ENCODE measurements at places on chromosomes 5 and 9.

DNA sequence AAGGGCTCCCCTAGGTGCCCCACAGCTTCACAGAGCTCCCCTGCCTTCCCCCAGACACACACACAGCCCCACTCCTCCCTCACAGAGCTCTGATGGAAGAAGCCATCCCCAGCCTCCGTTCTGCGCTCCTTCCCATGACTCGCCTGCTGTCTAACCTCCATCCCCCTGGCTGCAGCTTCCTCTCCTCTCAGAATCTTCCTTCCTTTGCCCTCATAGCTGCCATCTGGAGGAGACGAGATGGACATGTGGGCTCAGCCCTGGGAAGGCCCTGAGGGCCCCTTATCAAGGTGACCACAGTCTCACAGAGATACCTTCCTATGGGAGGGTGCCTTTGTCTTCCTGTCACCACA lies 94.3 kb downstream of the PCDH1 start:
- no peak for DNase-seq

DNA sequence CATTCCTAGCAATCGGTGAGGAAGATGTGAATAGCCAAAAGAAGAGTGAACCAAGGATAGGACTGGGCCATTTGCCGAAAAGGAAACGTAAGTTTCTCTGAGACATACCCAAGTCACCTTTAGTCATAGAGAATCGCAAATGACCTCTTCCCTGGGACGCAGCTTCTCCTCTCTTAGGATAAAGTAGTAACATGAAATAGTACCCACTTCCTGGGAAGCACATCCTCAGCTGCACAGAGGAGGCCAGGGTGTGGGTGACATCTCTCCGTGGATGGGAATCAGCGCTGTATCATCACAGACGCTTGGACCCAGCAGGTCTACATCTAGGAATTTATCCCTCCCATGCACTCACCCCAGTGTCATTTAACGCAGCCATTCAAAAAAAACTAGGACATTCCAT lies 120.9 kb upstream of the PHYKPL start:
- DNase-seq, result no peak

DNA sequence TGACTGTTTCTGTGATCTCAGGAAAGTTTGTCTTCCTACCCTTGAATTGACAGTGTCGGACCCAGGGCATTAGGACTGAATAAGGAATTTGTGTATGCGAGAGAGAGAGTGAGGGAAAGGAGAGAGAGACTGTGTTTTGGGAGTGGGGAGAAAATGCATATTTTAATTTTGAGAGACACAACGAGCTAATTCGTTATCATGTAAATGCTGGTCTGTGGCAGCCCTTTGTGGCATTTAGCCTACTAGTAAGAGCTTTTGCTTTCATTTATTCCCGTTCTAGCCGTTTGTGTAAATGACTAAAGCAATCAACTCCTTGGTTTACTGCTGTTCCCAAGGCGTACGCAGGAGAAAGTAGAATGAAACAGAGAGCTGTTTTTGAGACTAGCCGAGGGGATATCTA lies 79.8 kb upstream of the MAMDC2 start:
- no peak for DNase-seq

- DNase-seq, result peak; percentile 17
Observed at GRCh38 chr5:44862808-44863207, 54.1 kb downstream of the MRPS30 start.

- DNase-seq, result no peak
Observed at GRCh38 chr5:24291916-24292315, 352.9 kb downstream of the CDH10 start.

GRCh38 chr5:171629628-171630349 lies 155.8 kb upstream of the SMIM23 start:
- peak; percentile 40 for DNase-seq

DNA sequence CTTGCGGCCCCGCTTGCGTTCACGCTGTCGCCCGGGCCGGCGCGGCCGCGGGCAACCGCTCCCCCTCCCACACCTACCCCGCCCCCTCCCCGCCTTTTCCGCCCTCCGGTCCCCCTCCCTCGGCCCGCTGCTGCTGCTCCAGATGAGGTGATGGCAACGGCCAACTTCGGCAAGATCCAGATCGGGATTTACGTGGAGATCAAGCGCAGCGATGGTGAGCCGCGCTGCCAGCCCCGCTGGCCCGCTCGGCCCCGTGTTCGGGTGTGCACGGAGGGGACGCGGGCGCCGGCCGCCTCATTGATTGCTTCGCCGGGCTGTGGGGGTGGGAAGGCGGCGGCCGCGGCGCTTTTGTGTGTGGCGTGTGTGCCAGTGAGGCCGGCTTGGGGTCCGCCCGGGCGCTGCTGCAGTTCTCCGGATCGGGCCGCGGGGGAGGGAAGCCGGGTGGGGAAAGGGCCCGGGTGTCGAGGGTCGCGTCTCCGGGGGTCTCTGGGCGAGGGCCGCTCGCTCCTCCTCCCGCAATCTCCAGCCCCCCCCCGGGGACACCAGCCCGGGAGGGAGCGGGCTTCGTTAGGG lies 403 bp downstream of the KIF2A start:
- DNase-seq, result no peak

GRCh38 chr9:38025166-38025565 lies 43.9 kb downstream of the SHB start:
- DNase-seq, result no peak

- no peak for DNase-seq
Observed at GRCh38 chr9:29796291-29796952, 2223.1 kb upstream of the C9orf72 start.

DNA sequence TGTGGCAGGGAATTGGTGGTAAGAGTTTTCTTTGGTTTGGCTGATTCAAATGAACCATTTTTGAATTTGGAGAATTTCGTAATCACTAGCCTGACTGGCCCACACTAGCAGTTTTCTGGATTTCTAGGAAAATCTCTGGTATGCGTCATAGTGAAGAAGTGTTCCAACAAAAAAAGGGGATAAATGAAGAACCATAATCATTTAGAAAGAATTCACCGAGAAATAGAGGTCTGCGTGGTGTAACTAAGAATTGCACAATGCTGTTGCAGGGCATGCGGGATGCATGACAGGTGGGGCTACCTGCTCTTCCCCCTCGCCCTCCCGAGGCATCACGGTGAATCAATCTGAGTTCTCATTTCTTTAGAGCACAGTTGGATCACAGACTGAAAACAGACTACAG lies 232.3 kb upstream of the PAPPA start:
- DNase-seq, result no peak

- DNase-seq, result no peak
Observed at GRCh38 chr9:89046832-89047231, 55.6 kb downstream of the S1PR3 start.

GRCh38 chr9:2560180-2560579 lies 61.4 kb upstream of the VLDLR start:
- no peak for DNase-seq

- no peak for DNase-seq
Observed at GRCh38 chr5:123007182-123007581, 29.3 kb downstream of the PPIC start.

DNA sequence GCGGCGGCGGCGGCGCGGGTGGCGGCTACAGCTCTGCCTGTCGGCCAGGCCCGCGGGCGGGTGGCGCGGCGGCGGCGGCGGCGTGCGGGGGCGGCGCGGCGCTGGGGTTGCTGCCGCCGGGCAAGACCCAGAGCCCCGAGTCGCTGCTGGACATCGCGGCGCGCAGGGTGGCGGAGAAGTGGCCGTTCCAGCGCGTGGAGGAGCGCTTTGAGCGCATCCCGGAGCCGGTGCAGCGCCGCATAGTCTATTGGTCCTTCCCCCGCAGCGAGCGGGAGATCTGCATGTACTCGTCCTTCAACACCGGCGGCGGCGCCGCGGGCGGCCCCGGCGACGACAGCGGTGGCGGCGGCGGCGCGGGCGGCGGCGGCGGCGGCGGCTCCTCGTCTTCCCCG lies 296 bp downstream of the ZSWIM6 start:
- peak; percentile 26 for DNase-seq

GRCh38 chr5:59673438-59674058 lies 220.0 kb downstream of the PDE4D start:
- peak; percentile 37 for DNase-seq

DNA sequence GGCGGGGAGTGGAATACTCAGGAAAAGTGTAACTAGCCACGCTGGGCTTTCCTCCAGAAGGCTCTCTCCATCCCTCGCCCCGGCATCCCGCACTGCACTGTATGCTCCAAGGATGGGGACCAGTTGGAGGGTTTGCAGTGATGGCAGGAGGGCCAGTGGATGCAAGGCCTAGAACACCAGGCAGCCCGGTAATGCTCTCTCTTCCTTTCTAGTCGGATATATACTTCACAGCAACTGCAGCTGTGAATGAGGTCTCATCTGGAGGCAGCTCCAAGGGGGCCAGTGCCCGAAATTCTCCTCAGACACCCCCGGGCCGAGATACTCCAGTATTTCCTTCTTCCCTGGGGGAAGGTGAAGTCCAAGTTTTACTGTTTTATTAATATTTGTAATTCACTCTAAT lies 10.0 kb upstream of the SLC2A8 start:
- DNase-seq, result no peak

DNA sequence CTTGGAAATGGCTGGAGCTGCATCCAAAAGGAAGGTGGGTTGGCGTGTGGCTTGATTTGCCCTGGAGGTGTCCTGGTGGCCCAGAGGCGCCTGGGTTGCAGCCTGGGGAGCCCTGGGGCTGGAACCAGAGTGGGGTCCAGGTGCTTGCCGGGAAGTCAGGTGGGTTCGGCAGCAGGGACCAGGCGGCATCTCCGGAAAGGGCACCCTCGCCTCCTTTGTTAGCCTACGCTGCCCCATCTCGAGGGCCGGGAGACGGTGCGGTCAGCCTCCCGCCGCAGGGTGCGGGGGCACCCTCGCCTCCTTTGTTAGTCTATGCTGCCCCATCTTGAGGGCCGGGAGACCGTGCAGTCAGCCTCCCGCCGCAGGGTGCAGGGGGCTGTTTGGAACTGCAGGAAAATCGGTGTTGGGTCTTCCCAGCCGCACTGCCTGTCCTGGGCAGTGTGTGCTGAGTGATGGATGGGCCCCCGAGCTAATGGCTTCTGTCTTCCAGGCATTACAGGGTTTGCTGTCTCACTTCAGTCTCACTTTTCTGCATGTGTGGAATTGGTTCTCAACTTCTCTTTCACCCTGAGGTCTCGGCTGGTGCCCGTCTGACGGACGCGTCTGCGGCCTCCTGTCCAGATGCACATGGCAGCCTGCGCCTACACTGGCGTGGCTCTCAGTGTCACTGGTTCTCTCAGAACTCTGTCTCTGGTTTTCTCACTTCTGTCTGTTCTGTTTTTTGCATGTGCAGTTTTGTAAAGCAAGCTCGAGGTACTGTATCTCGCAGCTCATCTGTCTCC lies 139.0 kb downstream of the CACNA1B start:
- no peak for DNase-seq

DNA sequence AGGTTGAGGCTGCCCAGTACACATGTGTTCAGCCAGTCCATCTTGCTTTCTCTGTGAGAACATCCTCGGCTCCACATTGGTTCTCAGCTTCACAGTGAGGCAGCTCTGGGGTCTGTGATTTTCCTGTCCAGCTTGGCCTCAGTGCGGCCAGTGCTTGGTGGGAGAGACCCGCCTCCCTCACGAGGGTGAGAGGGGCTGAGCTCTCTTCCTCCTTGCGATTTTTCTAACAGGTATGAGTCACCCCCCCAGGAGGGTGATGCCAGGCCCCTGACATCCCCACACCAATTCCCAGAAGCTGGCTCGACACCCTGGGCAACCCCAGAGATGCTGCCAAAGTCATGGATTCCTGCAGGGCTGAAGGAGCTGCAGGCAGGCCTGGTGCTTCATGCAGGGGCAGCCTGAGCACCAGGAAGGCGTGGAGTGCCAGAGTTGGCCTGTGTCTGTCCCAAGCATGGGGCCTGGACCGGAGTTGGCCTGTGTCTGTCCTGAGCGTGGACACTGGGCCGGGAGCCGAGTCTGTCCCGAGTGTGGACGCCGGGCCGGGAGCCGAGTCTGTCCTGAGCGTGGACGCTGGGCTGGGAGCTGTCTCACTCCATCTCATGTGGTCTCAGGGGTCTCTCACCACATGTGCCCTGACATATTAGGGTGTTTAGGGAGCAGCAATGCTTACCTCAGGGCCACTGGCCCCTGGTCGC lies 408.6 kb upstream of the IRX4 start:
- DNase-seq, result no peak

GRCh38 chr5:149445343-149445738 lies 66.2 kb upstream of the IL17B start:
- DNase-seq, result no peak

- DNase-seq, result no peak
Observed at GRCh38 chr5:103840600-103840999, 278.0 kb upstream of the NUDT12 start.

DNA sequence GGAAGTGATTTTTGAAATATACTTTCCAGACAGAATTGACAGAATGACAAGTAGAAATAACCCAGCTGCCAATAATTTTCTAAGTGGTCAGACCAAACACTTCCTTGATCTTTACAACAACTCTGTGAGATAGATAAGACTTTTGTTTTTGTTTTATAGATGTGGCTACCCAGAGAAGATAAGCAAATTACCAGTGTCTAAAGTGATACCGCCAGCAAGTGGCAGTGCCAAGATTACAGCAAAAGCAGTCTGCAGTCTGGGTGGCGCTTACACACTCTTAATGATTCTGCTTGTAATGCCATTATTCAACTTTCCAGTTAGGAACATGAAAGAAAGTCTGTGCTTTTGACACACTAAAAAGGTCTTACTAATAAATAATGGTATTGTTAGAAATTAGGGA lies 92.1 kb downstream of the HCN1 start:
- DNase-seq, result no peak

- no peak for DNase-seq
Observed at GRCh38 chr9:100346836-100347235, 5.9 kb downstream of the TEX10 start.

DNA sequence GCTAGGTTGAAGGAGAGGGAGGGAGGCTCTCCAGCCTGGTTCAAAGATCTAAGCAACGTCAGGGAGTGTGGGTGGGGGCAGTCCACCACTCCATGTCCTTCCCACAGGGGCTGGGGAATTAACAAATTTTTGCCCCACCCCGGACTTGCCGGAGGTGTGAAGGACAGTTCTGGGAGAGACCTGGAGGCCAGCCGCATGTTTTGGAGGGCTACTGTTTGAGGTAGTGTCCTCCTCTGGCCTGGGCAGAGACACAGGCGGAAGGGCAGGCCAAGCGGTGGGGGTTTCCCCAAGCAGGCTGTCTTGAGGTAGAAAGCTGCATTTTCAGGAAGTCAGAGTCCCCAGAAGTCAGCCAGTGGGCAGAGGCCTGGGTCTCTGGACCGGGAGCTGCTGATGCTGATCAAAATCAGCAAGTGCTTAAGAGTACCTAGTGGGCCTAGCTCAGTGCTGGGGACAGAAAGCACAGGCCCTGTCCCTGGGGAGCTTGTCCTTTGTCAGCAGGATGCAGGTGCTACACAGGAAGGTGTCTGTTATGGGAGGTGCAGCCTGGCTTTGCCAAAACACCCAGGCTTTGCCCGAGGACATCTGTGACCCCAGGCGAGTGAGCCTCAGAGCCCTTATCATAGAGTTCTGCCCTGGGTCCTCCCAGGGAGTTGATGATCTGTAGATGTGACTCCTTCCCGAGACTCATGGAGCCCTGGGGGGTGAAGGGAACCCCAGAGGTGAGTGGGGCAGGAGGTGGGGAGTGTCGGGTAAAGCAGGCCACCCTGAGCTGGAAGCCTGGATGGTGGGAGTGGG lies 18.5 kb downstream of the JADE2 start:
- no peak for DNase-seq

- DNase-seq, result peak; percentile 82
Observed at GRCh38 chr5:73818357-73818756, 192.4 kb downstream of the ARHGEF28 start.
